ENCODE measurements at places on chromosomes 5 and 9.

DNA sequence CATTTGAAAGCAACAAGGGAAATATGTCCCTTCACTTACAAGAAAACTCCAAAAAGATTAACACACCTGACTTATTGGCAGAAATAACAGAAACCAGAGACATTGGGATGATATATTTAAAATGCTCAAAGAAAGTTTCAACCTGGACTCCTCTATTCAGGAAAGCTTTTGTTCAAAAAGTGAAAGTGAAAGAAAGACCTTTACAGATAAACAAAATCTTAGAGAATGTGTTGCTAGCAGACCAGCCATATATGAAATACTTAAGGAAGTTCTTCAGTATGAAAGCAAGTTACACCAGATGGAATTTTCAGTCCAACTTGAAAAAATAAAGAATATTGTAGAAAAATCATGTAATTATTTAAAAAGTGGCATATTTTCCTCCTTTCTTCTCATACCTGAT is 1075.1 kb downstream of the NR2F1-AS1 start:
- DNase-seq = no peak

DNA sequence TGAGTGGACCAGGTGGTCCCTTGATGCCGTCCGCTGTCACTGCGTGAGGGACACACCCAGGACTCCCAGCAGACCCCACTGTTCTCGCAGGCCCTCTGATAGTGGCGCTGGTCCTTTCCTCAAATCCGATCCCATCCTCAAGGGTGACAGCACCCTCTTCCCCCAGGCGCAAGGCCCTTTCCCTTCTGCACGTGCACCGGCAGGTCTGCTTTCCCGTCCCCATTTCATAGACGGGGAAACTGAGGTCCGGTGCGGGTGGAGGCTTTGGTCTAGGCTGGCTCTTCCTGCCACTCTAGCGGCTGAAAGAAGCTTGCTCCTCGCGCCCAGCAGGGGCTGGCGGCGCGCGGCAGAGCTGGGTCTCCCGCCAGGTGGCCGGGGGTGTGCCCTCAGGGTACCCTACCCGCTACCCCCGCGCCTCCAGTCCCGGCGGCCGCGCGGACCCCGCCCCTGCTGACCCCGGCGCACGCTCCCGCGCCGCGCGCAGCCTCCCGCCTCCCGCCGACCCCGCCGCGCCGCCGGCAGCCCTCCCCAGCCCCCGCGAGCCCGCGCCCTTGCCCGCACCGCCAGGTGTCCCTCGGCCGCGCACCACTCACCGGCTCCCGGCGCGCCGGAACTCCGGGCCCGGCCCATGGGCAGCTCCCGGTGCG is 453 bp downstream of the RASGEF1C start:
- DNase-seq = no peak

GRCh38 chr5:111227801-111228200 is 3.6 kb downstream of the CAMK4 start:
- peak; percentile 9 for DNase-seq

DNA sequence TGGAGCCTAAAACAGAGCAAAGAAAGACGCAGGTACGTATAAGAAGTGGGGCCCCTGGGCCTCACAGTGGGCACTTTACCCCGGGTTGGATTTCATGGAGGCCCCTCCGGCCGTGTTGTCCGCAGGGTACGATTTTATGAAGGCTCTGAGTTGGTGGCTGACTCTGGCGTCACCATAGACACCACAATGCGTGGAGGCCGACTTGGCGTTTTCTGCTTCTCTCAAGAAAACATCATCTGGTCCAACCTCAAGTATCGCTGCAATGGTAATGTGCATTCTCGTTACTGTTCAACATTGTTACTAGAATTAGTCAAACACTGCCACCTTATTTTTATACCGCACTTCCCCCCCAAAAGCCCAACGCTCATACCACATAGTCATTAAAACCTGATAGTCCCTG is 47.1 kb downstream of the THBS4 start:
- DNase-seq = no peak

DNA sequence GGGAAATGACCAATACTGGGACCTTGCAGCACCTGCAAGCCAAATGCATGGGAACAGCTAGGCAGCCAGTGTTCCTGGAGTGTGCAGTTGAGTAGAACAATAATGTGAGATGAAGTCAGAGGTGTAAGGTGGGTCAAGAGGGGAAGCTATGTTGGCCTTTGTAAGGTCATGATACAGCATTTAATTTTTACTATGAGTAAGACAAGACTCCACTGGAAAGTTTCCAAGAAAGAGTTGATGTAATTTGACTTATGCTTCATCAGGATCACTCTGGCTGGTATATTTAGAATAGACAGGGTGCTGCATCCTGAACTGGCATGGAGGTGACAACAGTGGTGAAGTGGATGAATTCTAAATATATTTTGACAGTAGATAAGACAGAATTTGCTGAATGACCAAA is 744.8 kb downstream of the KCTD16 start:
- no peak for DNase-seq

GRCh38 chr5:134851307-134851923 is 5.6 kb downstream of the C5orf24 start:
- DNase-seq = no peak

GRCh38 chr9:36597412-36598178 is 24.9 kb downstream of the MELK start:
- peak; percentile 29 for DNase-seq

DNA sequence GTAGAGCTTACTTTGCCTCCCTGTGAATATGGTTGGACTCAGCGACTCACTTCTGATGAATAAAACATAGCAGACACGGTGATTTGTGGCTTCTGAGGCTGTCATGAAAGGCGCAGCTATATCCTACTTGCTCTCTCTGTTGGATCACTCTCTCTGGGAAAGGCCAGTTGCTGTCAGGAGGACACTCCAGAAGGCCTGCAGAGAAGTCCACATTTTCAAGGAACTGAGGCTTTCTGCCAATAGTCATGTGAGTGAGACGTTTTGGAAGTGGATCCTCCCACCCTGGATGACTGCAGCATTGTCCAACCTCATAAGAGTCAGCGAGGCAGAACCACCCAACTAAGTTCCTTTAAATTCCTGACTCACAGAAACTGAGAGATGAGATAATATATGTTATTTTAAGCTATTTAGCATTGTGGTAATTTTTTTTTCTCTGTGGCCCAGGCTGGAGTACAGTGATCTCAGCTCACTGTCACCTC is 156.0 kb upstream of the MAST4 start:
- DNase-seq = no peak

GRCh38 chr9:120423812-120424211 is 156.2 kb downstream of the CDK5RAP2 start:
- DNase-seq = no peak

DNA sequence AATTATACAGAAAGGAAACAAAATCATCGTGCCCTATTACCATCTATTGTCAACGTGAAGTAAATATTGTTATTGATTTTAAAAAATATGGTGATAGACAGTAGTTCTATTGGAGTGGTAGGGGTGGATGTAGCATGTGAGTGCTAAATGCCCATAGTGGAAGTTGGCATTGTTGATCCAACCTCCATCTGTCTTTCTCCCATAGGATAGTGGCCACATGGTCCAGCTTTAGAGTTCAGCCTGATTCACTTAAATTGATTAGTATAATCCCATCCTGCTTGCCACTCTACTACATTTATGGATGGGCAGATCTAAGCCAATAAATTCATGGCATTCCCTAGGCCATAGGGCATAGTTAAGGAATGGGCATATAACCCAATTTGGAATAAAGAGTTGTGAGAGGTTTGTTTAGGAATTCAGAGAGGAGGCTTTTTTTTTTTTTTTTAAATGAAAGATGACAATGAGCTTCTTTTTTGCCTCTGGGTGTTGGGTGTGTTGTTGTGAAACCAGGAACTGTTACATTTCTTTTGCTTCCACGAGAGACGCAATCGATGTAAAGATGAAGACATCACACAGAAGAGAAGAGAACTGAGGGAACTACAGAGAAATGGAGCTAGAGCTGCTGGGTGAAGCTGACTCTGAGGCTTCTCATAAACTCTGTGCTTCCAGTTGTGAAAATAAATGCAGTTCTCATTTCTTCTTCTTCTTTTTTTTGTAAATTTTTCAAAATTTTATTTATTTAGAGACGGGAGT is 12.5 kb upstream of the CHD1 start:
- DNase-seq = no peak

DNA sequence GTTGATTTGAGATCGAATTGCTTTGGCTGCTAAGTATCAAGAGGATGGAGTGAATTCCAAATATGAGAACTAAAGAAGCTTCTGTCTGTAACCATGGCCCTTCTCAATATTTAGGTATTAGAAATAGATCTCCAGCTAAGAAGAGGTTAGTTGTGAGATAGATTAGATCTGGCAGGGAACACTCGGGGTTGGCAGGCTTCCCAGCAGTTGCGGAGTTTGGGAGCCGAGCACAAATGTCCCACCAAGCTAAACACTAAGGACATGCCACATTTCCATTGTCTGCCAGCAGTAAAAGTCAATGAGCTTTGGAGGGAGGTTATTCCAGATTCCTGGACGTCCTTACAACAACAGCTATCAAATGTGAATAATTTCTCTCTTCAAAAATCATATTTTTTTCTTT is 85.8 kb downstream of the TAF11L14 start:
- DNase-seq = no peak

DNA sequence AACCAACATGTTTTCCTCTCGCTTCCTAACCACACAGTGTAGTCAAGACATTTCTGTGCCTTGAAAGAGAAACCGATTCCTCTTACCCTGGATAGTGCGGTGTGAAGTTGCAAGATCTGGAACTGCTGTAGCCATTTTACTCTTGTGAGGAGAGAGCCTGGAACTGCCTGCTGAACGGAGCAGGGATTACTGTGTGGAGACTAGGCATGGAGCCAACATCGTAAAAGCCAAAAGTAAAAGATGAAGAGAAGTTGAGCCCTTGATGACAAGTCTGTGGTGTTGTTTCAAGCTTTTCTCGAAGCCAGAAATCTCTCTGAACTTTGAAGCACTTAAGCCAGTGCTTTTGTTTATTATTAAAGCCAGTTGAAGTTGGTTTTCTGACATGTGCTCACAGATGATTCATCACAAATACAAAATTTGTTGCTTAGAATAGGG is 110.1 kb upstream of the GRIN3A start:
- DNase-seq = peak; percentile 31

- no peak for DNase-seq
Observed at GRCh38 chr5:132566657-132567056, 9.9 kb downstream of the RAD50 start.

DNA sequence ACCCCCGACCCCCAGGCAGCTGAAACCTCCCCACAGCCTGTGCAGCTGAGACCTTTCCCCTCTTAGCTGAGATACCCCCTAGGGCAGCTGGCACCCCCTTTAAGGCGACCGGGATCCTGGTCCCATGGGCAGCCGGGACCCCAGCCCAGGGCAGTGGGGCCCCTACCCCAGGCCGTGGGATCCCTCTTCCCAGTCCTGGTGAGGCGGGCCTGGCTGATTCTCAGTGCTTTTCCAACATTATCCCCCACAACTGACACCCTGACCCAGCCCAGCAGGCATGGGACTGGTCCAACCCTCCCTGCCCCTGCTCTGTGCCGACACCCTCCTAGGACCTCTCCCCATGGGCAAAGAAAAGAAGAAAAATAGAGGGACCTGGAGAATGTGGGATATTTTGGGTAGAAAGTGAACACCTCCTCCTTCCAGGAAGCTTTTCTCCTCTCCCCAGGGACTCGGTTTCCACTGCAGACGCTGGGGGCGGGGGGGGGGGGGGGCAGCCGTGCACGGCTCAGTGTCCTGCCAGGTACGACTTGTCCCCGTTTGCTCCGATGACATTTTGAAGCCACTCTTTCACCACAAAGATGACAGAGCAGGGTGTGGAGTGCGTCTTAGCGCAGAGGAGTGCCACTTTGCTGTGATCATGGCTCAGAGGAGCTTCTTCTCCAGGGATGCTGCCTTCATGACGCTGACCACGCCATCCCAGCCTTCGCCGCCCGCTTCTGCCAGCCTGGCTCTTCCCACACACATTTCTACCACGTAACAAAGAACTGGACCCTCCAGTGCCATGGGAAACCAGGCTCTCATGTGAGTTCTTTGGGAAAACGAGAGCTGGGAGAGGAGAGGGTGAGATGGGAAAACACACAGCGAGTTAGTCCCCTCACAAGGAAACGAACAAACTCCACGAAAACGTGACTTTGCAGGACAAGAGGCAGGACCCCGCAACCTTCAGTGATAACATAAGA is 47.5 kb downstream of the MRPL36 start:
- DNase-seq = no peak

DNA sequence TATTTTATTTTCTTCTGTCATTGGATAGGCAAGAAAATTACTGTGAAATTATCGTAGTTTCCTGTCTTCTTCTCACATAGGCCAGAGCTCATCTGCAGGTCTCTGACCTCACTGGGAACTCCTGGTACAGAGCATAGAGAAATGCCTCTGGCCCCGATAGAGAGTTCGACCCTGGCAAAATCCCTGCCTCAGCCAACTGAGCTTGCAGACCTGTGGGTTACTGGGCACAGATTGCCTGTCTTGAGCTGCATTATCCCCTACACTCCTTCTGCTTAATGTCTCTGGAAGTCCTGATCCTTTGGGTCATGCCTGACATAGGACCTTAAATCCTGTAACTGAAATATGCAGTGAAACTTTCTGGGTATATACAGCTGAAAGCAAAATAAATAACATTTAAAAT is 439.3 kb upstream of the CTNND2 start:
- DNase-seq = no peak

DNA sequence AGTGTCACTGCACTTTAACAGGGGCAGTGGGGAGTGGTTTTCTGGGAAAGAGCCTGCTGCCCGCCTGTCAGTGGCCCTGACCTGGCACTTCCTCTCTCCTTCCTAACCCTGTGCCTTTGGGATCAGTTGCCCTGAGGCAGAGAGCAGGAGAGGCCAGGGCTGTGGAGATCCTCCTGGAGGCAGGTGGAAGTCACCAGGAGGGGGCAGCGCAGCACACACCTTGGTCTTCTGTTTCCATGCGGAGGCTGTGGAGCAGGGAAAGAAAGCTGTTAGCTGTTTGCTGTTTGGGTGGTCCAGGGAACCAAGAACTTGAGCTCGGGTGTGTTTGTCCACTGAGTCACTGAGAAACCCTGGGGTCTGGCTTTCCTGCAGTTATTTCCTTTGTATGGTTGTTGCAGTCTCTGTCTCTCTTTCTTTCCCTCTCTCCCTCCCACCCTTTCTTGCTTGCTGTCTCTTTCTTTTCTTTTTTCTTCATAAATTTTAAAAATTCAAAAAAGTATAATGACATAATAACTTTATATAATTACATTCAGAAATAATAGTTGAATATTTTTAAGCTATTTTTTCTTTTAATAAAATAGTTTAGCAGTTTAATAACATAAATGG is 28.1 kb downstream of the NTRK2 start:
- DNase-seq = peak; percentile 50

- DNase-seq = no peak
Observed at GRCh38 chr9:108865037-108865436, 3.0 kb downstream of the ACTL7A start.

- DNase-seq = no peak
Observed at GRCh38 chr9:110573305-110573704, 6.2 kb downstream of the SVEP1 start.
